Natural killer cell treated with Interleukin-12 subunit alpha and Interleukin-12 subunit beta and Interleukin-15 and Interleukin-18, amount 100 ng/mL, for 72 hours (primary cell): ENCODE measurements at places on chromosomes 7 and 10. TPM values are rescaled to one million over a fixed set of nuclear protein-coding genes. Genes with fewer than 3 reads are reported as not detected.

GRCh38 chr10:46090258-46090812 is 44.3 kb upstream of the MSMB start:
- no peaks in the 10 kb centered on the region for H3K36me3 ChIP-seq
- H3K4me1 ChIP-seq: peaks cover 13% of the 10 kb centered on the region
- no peak overlapping the region for H3K27ac ChIP-seq
- H3K4me3 ChIP-seq: no peak overlapping the region
- no peak for DNase-seq

Gene TAX1BP1
- 133 TPM for total RNA-seq

DNA sequence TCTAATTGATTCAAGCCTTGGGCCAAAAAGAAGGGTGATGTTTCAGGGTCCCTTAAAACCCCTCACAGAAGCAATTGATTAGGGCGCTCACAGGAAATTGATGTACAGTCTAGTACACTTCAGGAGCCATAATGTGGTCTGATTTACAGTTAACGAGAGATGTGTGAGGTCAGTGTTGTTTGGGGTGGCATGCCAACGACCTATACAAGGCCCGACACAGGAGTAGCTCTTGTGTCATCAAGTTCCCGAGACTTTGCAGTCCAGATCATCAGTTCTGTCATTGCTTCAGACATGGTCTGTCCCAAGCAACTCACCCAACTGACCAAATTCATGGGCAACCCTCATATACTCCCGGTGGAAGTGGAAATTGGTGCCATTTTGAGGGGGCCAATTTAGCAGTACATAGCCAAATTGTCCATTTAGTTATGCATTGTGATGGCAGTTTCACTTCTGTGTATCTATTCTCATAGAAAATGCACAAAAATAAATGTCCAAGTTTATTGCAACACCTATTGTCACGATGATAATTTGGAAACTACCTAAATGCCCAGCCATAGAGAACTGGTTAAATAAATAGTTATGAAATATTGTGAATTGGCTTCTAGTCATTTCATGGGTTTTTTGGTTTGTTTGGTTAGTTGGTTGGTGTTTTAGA is 18.0 kb upstream of the ARID5B start:
- peaks cover 21% of the 10 kb centered on the region for H3K4me1 ChIP-seq
- H3K27ac ChIP-seq: peak overlapping the region; percentile 83
- H3K4me3 ChIP-seq: peak overlapping the region; percentile 8
- no peak for DNase-seq

- DNase-seq: no peak
- peaks cover 3% of the 10 kb centered on the region for H3K4me1 ChIP-seq
- H3K36me3 ChIP-seq: peaks cover 20% of the 10 kb centered on the region
Measured at GRCh38 chr10:112434988-112435619, 11.6 kb downstream of the ZDHHC6 start.

GRCh38 chr7:70421319-70421718 is 710.6 kb upstream of the GALNT17 start:
- H3K27ac ChIP-seq: no peak overlapping the region
- no peaks in the 10 kb centered on the region for H3K4me1 ChIP-seq
- DNase-seq: no peak
- no peak overlapping the region for H3K4me3 ChIP-seq
- no peaks in the 10 kb centered on the region for H3K27me3 ChIP-seq

GRCh38 chr7:82494420-82494819 is 50.8 kb upstream of the CACNA2D1 start:
- no peaks in the 10 kb centered on the region for H3K4me1 ChIP-seq
- H3K27ac ChIP-seq: no peak overlapping the region
- peaks cover 4% of the 10 kb centered on the region for H3K36me3 ChIP-seq
- H3K4me3 ChIP-seq: no peak overlapping the region

Gene SHTN1
- not detected for total RNA-seq

DNA sequence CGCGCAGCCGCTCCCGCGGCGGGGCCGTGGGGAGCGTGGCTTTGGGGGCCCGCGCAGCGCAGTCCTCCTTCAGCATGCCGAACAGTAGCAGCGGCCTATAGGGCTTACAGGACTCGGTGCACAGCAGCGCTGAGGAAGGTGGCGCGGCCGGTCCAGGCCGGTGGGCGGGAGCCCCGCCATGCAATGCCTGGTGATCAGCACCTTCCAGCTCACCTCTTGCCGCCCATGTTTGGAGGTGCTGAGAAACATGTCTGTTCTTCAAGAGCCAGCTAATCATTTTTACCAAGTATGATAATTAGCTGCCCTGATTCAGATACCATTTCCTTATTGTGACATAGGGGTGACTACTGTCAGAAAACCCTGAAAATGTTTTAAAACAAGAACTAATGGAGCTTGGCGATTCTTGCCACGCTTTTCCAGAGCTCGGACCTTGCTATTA is 33.5 kb upstream of the SFTPD start:
- DNase-seq: no peak
- peaks cover 1% of the 10 kb centered on the region for H3K36me3 ChIP-seq
- no peak overlapping the region for H3K27ac ChIP-seq
- peaks cover 74% of the 10 kb centered on the region for H3K27me3 ChIP-seq
- H3K4me3 ChIP-seq: peak overlapping the region; percentile 34

DNA sequence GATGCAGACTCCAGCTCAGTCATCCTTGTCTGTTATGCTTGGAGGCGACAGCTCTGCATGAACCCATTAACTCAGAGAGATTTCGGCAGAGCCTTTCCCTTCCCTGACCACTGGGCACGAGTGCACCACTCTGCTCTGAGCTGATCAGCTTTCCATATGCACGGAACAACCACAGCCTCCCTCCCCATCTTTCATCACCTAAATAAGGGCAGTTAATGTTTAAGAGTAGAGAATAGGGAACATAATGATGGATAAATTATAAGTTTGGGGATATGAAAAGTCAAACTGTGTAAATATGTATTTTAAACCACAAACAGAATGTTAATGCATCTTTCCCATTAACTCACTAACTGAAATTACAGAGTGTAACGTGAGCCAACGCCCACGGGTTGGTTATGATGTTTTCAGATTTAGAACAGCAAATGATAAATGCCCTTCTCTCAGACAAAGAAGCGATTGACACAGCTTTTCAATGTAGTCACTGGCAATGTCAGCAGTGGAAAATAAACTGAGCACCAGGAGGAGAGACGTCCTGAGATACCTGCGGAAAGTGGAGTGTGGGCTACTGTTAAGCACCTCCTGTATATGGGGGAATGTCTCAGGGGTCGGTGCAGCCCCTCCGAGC is 658.2 kb downstream of the LRMDA start:
- no peaks in the 10 kb centered on the region for H3K4me1 ChIP-seq
- H3K27ac ChIP-seq: no peak overlapping the region
- no peak overlapping the region for H3K4me3 ChIP-seq
- DNase-seq: no peak

Gene PNLIP
- total RNA-seq: not detected

DNA sequence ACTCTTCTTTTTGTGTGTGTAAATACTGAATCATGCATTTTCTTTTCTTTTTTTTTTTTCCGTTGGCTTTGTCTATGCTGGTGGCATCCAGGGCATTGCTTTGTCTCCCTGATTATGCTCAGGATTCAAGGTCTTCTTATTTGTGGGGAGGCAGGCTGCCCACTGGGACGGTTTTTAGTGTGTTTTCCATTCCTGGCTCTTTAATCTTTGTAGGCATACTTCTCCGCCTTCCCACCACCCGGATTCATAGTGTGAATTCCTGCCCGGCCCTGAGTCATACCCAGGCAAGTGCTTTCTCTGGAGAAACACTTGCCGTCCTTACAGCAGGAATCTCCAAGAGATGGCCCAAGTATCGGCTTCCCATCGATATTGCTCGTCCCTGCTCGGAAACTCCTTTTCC is 5.2 kb downstream of the ZNF655 start:
- H3K27me3 ChIP-seq: no peaks in the 10 kb centered on the region
- no peak overlapping the region for H3K4me3 ChIP-seq
- H3K4me1 ChIP-seq: peaks cover 39% of the 10 kb centered on the region
- DNase-seq: no peak

- peak overlapping the region; percentile 98 for H3K4me3 ChIP-seq
- H3K27ac ChIP-seq: peak overlapping the region; percentile 93
- DNase-seq: no peak
- H3K36me3 ChIP-seq: peaks cover 5% of the 10 kb centered on the region
Measured at GRCh38 chr7:70695795-70696083, 436.2 kb upstream of the GALNT17 start.

Gene CPN1
- not detected for total RNA-seq
